Naive thymus-derived CD8-positive, alpha-beta T cell (primary cell): ENCODE measurements at places on chromosomes 4 and X. TPM values are rescaled to one million over a fixed set of nuclear protein-coding genes. Genes with fewer than 3 reads are reported as not detected.

DNA sequence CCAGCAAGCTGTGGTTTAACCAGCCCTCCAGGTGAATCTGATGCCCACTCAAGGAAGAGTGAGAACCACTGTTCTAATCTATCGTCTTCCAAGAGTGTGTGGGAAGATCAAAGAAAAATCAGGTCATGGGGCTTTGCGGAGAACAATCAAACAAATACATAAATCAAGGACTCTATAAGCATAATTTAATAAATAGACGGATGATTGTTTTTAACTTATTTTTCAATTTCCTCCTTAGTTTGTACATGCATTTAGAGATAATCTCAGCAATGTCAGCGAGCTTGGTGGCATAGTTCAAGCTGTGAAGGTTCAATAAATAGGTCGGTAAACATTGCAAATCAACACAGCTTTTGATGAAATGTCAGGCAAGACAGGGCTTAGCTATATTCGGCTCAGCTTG, 84.9 kb downstream of the DMD start:
- H3K36me3 ChIP-seq, result no peaks in the 10 kb centered on the region
- DNase-seq, result no peak
- no peak overlapping the region for H3K27ac ChIP-seq
- H3K4me3 ChIP-seq, result no peak overlapping the region
- H3K4me1 ChIP-seq, result no peaks in the 10 kb centered on the region

FGFBP2 gene
- total RNA-seq, result 12.8 TPM

GRCh38 chrX:108313669-108314068, 124.6 kb downstream of the COL4A6 start:
- no peak overlapping the region for H3K27ac ChIP-seq
- peaks cover 2% of the 10 kb centered on the region for H3K4me1 ChIP-seq
- no peak overlapping the region for H3K4me3 ChIP-seq
- H3K36me3 ChIP-seq, result no peaks in the 10 kb centered on the region
- no peak for DNase-seq
- peaks cover 15% of the 10 kb centered on the region for H3K27me3 ChIP-seq

DNA sequence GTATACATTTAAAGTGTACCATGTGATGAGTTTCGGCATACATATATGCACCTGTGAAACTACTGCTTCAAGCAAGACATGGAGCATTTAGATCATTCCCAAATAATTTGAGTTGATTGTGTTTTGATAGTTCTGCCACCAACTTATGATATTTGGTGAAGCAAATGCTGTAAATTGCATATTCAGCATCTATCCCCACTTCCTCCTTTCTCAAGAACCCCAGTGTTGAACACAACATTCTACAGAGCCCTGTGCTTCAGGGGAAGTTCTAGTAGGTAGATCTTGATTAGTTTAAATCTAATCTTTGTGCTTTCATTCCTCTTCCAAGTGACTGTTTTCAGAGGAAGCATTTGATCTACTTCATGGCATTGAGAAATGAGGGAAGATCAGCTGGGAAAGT, 5.4 kb upstream of the SHROOM3 start:
- peaks cover 7% of the 10 kb centered on the region for H3K27me3 ChIP-seq
- H3K4me3 ChIP-seq, result no peak overlapping the region
- no peak overlapping the region for H3K27ac ChIP-seq
- H3K36me3 ChIP-seq, result no peaks in the 10 kb centered on the region
- H3K4me1 ChIP-seq, result no peaks in the 10 kb centered on the region

DNA sequence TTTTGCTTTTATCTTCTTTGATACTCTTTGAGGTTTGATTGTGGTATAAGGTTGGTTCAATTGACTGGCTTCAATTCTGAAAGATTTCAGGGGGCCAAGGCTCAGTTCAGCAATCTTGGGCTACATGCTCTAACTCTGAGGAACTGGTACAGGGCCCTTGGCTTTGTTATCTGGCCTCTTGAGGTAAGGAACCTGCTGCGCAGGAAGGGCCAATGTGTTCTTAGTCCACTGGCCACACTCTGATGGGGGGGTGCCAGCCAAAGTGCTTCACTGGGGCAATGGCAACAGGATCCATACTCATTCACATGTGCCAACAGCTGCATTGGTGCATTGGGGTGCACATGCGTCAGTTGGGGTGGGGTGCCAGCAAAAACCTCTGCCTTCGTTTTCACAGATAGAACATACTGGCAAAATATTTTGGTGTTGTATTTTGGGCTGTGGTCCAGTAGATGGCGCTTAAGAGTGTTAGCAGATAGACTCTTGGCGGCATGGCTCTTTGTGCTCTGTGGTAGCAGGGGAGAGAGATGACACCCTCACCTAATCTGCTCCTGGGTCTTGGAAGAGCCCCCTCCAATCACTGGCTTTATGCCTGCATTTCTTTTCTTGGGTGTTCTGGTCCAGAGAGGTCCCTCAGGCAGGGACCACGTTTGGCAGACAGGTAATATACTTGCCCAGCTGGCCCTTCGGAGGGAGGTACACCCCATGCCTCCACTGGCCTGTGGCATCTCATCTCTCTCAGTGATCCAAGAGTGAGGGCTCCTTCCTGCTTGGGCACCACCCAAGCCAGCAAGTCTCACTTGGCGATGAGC, 42.9 kb downstream of the NDST3 start:
- no peak for DNase-seq
- no peaks in the 10 kb centered on the region for H3K36me3 ChIP-seq
- H3K27me3 ChIP-seq, result peaks cover 9% of the 10 kb centered on the region
- no peaks in the 10 kb centered on the region for H3K4me1 ChIP-seq
- H3K27ac ChIP-seq, result no peak overlapping the region

IL21 gene
- total RNA-seq, result not detected

MTHFD2L gene
- 13.3 TPM for total RNA-seq

DNA sequence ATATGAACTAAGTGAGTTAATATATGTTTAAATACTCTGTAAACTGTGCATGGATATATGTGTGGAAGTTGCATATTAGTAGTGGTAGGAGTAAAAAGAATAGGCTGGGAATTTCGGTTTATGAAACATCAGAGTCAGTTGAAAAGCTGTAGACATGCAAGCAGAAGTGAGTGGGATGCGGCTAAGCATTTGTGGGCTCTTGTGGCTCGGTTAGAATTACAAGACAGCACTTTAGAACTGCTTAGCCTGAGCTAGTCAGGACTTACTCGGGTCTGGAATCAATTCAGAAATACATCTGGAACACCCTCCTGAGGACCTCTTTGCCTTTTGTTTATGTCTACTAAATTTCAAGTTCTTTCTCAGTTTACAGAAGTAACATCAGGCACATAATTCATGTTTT, 93.6 kb downstream of the AFF2 start:
- H3K27me3 ChIP-seq, result no peaks in the 10 kb centered on the region
- H3K36me3 ChIP-seq, result no peaks in the 10 kb centered on the region
- peaks cover 3% of the 10 kb centered on the region for H3K4me1 ChIP-seq
- H3K4me3 ChIP-seq, result no peak overlapping the region

GRCh38 chr4:127000110-127000509, 632.6 kb upstream of the INTU start:
- H3K36me3 ChIP-seq, result no peaks in the 10 kb centered on the region
- H3K27me3 ChIP-seq, result no peaks in the 10 kb centered on the region
- H3K27ac ChIP-seq, result no peak overlapping the region

GRCh38 chrX:16827225-16827624, 41.0 kb downstream of the TXLNG start:
- no peaks in the 10 kb centered on the region for H3K27me3 ChIP-seq
- H3K4me3 ChIP-seq, result no peak overlapping the region

DNA sequence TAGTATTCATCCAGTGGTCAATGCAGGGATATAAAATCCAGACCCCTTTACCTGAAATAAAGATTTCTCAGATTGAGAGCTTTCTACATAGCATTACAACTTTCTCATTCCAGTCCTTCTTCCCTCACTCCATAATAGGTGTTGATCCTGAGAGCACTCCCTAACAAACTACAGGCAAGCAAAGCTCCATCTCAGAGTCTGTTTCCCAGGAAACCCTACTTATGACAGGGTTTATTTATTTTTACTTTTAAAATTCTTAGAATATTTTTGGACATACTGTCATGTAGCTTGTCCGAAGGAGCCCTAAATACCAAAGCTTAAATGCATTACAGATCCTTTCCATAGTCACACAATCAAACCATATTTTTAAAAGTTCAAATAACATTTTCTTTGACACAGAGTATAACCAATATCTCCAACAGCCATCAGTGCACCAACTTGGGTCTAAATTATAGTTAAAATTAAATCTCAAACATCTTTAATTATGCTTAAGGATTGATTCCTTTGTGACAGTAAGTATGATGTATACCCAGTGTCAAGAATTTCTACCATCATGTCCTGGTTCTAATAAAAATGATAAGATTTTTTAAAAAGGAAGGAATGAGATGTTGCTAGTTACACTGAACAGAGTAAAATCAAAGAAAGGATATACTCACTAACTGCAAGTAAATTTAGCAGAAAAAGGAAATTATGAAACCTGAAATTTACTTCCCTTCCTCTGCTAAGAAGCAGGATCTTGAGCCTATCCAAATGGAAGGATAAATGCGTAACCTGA, 580.4 kb upstream of the ADGRL3 start:
- H3K4me3 ChIP-seq, result no peak overlapping the region
- H3K27me3 ChIP-seq, result no peaks in the 10 kb centered on the region
- no peak for DNase-seq
- no peaks in the 10 kb centered on the region for H3K36me3 ChIP-seq
- no peak overlapping the region for H3K27ac ChIP-seq
- H3K4me1 ChIP-seq, result no peaks in the 10 kb centered on the region

TMPRSS11D gene
- not detected for total RNA-seq

DNA sequence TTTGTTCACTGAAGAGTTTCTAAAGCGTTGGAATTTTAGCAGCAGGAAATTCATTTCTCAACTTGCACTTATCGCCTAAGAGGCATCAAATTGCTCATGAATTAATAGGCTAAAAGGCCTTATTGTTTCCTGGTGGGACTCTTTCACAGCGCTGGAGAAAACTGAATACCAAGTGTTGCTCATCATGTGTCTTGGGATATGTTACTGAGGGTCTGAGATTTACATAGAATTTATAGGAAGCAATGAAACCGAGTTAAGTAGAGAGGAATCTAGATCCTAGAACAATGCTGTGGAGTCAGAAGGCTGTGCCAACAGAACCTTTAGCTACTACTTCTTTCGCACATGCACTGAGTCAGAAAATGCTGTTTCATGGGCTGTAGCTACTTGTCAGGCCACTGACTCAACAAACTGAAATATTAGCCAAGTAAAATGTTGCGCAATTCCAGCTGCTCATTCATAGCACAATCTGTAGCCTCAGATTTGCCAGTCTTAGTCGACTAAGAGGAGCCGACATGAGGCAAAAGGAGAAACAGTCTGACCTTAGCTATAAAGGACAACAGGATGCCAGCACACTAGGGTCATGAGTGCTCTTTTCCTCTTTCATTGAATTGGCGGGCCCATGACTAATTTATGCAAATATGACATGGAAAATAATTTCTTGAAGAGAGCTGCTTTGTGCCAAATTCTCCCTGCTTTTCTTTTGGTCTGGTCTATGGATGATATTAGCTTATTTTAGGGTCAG, 35.9 kb upstream of the CXCL8 start:
- no peaks in the 10 kb centered on the region for H3K4me1 ChIP-seq
- DNase-seq, result no peak
- no peak overlapping the region for H3K4me3 ChIP-seq
- H3K36me3 ChIP-seq, result no peaks in the 10 kb centered on the region

GRCh38 chr4:137293281-137293680, 239.0 kb downstream of the PCDH18 start:
- no peaks in the 10 kb centered on the region for H3K4me1 ChIP-seq
- H3K36me3 ChIP-seq, result no peaks in the 10 kb centered on the region
- no peak overlapping the region for H3K4me3 ChIP-seq
- H3K27me3 ChIP-seq, result no peaks in the 10 kb centered on the region

SHROOM4 gene
- not detected for total RNA-seq

GRCh38 chrX:100586747-100587146, 2.0 kb downstream of the TNMD start:
- peaks cover 24% of the 10 kb centered on the region for H3K27me3 ChIP-seq
- DNase-seq, result no peak
- H3K4me3 ChIP-seq, result no peak overlapping the region
- no peak overlapping the region for H3K27ac ChIP-seq
- no peaks in the 10 kb centered on the region for H3K36me3 ChIP-seq
- no peaks in the 10 kb centered on the region for H3K4me1 ChIP-seq

ARMCX4 gene
- total RNA-seq, result 14.5 TPM

DNA sequence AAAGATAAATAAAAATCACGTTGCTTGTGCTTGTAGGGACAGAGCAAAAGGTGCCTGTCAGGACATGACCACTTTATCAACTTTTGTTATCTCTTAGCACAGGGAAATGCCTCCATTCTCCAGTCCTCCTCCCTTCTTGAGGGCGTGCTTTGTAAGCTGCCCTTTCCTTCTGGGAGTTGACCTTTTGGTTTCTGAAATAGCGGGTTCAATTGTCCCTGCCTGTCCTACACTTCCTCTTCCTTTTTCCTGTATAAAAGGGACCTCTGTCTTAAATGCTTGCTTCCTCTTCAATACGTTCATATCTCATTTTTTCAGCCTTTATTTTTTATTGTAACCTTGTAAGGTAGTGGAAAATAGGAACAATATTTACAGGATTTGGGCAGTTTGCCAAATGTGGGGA, 153.5 kb downstream of the SH3BGRL start:
- H3K36me3 ChIP-seq, result peaks cover 3% of the 10 kb centered on the region
- H3K27ac ChIP-seq, result no peak overlapping the region
- H3K4me3 ChIP-seq, result no peak overlapping the region
- no peaks in the 10 kb centered on the region for H3K27me3 ChIP-seq

CDKL2 gene
- 1.0 TPM for total RNA-seq

DNA sequence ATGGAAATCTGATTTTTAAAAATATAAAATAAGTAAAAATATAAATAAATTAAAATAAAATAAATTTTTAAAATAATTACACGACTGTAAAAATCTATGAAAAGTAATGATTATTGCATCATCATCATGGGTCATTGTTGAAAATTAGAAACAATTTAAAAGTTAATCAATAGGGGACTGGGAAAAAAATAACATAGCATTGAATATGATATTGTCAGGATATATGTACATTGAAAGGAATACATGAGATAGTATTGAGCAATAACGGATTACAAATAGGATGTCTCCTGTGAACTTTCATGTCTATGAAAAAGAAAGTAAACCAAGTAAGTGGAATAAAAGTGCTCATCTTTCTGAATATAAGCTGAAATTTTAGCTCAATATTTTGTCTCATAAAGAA, 566.8 kb upstream of the HTR2C start:
- no peak overlapping the region for H3K4me3 ChIP-seq
- H3K27me3 ChIP-seq, result no peaks in the 10 kb centered on the region
- no peak for DNase-seq
- no peaks in the 10 kb centered on the region for H3K36me3 ChIP-seq

DNA sequence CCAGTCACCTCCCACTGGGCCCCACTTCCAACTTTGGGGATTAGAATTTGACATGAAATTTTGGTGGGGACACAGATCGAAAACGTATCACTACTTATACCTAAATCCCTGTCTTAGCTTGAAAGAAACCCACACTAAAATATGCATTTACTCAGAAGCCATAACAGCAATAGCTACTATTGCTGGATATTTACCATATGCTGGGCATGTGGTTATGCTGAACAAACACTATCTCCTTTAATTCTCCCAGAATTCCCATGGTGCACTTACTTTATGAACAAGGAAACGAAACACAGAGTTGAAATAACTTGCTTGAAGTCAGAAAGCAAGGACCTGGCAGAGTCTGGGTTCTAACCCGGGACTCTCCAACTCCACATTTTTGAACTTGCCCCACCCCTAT, 39.3 kb downstream of the CYTL1 start:
- no peak for DNase-seq
- H3K27ac ChIP-seq, result no peak overlapping the region
- H3K36me3 ChIP-seq, result peaks cover 22% of the 10 kb centered on the region
- peaks cover 22% of the 10 kb centered on the region for H3K27me3 ChIP-seq
- no peaks in the 10 kb centered on the region for H3K4me1 ChIP-seq

FAM149A gene
- total RNA-seq, result 2.4 TPM

- no peak for DNase-seq
- peaks cover 2% of the 10 kb centered on the region for H3K27me3 ChIP-seq
These were observed 250.1 kb downstream of the C4orf33 start for GRCh38 chr4:129346036-129346435.

MGARP gene
- total RNA-seq, result 0.27 TPM

GC gene
- not detected for total RNA-seq
